ENCODE measurements at places on chromosomes 1 and 21.

DNA sequence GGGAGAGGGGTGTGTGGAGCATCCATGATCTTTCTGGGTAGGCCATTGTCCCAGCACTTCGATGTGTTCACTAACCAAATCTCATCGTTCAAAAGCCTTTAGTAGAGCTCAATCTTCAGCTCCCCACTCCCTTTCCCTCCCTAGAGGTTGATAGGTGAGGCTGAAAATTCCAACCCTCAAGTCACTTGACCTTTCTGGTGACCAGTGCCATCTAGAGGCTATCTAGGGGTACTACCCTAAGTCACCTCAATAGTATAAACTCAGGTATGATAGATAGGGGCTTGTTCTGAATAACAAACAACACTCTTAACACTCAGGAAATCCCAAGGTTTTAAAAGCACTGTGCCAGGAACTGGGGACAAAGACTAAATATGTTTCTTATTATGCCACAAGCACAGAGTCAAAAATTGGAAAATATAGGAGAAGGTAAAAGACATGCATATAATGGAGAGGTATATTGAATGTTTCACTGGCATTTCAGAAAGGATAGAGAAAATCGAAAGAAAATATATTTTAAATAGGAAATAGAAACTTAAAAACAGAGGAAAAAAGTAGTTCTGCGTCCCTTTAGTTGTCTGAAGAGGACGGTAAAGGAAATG is 42.9 kb upstream of the CD53 start:
- peak; percentile 14 for DNase-seq

DNA sequence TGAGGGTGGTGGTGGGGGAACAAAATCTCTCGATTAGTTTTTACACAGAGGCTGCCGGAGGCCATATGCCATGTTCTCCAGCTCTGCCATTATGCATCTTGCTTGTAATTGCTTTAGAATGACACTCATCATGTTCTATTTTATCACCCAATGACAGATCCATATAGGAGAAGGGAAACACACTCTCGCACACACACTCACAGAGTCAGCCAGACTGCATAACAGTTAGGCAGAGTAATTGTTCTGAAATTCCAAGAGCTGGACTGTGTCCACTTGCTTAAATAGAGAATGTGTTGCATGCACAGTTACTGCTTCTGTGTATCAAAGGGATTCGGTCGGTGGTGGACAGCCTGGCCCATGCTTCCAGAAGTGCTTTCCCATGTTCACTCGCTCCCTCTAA is 30.6 kb downstream of the KCND3 start:
- DNase-seq, result no peak

DNA sequence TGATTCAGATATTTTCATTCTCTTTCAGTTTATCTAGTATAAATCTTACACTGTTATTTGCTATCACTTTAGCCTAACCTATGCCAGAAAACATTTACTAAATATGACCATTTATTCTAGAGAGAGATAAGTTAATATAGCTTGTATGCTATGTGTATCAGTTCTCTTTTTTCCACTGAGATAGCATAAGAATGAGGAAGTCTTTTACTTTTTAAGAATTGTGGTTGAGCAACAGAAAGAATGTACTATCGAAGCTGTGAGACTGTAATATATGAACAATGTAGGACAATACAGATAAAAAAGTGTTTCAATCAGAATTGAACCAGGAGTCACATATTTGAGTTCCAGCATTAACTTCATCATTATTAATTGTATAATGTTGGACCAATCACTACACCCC is 479.9 kb upstream of the PLXNA2 start:
- DNase-seq, result no peak

DNA sequence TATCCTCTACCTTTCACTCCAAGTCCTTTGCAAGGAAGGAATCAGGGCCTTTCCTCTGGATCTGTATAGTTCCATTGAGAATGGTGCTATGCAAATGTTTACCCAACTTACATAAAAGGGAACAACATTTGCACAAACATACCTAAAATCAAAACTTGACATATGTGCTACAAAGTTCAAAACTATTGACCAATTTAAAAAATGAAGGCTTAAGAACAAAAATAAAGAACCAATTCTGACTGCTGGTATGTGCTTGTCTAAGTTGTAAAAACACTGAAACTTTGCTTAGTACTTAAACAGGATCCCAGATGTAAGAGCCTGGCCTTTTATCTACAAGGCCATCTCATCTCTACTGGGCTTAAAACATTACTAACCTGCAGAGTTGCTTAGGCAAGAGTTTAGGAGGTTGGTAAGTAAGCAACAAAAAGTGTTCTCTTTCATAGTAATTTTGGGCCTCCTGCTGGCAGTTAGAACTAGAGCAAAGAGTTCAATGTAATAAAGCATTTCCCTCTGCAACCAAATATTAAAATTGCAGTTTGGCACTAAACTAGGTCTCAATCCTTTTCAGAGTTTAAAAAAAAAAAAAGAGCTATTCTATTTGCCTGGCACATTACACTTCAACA is 2.0 kb downstream of the SCMH1 start:
- DNase-seq, result no peak

- peak; percentile 51 for DNase-seq
These were observed 77.4 kb downstream of the DESI2 start for GRCh38 chr1:244730153-244730933.

GRCh38 chr1:160419150-160419837 is 18.9 kb downstream of the VANGL2 start:
- no peak for DNase-seq

- DNase-seq, result no peak
These were observed 22.1 kb upstream of the ATF3 start for GRCh38 chr1:212586206-212587015.

GRCh38 chr1:68308034-68308433 is 75.7 kb upstream of the WLS start:
- no peak for DNase-seq

DNA sequence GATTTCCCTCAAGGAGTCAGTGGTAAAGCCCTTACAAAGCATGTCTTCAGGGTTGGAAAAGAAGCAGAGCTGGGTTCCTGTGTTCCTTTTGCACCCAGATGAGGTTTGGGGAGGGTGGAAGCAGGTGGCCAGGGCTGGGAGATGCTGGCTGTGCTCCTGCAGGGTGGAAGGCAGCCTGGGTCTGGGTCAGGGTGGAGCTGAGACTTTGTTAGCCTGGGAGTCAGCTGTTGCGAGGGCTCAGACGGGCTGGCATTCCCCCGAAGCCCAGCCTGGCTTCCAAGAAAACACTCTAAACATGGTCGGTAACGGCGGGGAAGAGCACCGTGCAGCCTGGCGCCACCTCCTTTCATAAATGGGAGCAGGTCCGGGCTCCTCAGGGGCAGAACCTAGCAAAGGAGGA is 43.7 kb upstream of the EPS8L3 start:
- DNase-seq, result no peak

- DNase-seq, result no peak
These were observed 90.2 kb upstream of the TSPAN2 start for GRCh38 chr1:115179397-115180079.

DNA sequence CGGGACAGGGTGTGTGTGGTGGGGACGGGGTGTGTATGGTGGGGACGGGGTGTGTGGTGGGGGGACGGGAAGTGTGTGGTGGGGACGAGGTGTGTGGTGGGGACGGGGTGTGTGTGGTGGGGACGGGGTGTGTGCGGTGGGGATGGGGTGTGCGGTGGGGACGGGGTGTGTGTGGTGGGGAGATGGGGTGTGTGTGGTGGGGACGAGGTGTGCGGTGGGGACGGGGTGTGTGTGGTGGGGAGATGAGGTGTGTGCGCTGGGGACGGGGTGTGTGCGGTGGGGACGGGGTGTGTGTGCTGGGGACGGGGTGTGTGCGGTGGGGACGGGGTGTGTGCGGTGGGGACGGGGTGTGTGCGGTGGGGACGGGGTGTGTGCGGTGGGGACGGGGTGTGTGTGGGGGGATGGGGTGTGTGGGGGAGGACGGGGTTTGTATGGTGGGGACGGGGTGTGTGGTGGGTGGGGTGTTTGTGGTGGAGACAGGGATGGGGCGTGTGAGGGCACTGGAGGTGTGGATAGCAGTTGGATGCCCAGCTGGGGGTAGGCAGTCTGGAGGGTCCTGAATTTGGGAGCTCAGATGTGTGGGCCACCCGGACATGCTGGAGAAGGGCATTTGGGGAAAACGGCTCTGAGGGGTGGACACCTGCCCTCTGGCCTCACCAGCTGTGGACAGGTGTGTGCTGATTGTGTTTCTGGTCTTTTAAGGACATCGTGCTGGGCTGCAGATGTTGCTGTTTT is 16.9 kb downstream of the IBA57 start:
- DNase-seq, result no peak

- DNase-seq, result no peak
These were observed 256.9 kb downstream of the GPATCH2 start for GRCh38 chr1:217373761-217374701.

DNA sequence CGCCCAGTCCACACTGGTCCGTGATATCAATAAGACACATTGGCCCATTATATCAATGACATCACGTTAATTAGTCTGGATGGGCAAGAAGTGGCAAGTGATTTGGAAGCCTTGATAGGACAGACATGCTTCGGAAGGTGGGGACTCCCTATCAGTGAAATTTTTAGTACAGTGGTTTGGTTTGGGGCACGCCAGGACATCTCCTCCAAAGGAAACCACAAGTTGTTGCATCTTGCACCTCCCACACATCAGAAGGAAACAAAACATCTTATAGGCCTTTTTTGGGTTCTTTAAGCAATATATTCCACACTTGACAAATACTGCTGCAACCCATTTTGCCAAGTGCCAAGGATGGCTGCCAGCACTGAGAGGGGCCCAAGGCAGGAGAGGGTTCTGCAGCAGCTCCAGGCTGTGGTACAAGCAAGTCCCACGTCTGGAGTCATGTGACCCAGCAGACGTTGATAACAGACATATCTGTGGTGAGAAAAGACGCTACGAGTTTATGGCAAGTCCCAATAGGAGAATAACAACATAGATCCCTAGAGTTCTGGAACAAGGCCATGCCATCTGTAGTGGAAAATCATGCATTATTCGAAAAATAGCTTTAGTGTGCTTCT is 95.3 kb upstream of the DISP3 start:
- no peak for DNase-seq

GRCh38 chr1:36284061-36284460 is 22.1 kb upstream of the SH3D21 start:
- DNase-seq, result no peak

Measured in NCI-H1092 (cell line).